ENCODE measurements at places on chromosomes 11 and 22.

GRCh38 chr11:121727942-121728341 lies 275.2 kb upstream of the SORL1-AS1 start:
- DNase-seq: no peak

DNA sequence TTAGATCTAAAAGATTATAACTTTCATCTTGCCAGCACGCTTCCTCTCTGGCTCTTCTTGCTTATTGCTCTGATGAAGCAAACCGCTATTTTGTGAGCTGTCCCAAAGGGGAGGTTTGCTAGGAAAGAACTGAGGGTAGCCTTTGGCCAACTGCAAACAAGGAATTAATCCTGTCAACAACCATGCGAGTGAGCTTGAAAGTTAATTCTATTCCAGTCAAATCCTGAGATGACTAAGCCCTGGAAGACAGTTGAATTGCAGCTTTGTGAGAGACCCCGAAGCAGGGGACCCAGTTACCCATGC lies 10.3 kb upstream of the RNF141 start:
- DNase-seq: no peak

GRCh38 chr11:119282495-119282894 lies 34.4 kb downstream of the MCAM start:
- no peak for DNase-seq

DNA sequence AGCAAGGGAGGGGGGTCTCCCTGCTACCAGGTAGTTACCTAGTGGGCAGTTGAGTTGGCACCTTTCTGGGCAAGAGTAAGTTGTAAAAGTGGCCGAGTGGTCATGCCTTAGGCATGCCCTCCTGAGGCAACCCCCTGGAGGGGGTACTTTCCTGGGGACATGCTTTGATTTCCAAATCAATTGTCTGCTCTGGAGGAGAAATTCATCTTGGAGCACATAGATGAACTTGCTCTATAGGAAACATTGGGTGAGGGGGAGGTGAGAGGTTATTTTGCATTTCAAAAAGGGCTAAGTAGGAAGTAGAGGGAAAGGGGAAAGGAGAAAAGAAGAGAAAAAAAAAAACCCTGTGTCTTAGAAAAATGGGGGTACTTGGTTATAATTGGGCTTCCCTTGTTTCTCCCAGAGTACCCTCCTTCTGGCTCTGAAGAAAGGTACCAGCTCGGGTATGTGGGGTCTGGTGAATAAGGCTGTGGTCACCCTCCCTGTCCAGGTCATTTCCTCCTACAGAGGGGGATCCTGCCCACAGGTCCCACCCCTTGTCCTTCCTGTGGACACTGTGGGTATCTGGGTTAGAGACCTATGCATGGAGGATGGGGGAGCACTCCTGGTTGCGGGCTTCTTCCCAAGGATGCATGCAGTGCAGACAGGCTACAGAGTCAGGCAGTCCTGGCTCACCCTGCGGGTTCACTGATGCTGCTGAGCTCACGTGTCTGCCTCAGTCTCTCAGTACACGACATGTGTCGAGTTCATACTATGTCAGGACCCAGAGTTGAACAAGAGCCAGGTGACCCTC lies 193.5 kb downstream of the MYO18B start:
- DNase-seq: no peak

DNA sequence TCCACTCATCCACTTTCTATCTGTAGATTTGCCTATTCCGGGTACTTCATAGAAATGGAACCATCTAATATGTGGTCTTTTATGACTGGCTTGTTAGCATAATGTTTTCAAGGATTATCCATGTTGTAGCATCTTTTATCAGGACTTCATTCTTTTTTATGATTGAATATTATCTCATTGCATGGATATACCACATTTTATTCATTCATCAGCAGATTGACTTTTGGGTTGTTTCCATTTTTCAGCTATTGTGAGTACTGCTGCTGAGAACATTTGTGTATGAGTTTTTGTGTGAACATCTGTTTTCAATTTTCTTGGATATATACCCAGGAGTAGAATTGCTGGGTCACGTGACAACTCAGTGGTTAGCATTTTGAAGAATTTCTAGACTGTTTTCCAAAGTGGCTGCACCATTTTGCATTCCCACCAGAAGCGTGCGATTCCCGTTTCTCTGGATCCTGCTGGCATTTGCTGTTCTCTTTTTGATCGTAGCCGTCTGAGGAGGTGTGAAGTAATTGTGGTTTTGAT lies 8.9 kb downstream of the DERL3 start:
- DNase-seq: no peak

DNA sequence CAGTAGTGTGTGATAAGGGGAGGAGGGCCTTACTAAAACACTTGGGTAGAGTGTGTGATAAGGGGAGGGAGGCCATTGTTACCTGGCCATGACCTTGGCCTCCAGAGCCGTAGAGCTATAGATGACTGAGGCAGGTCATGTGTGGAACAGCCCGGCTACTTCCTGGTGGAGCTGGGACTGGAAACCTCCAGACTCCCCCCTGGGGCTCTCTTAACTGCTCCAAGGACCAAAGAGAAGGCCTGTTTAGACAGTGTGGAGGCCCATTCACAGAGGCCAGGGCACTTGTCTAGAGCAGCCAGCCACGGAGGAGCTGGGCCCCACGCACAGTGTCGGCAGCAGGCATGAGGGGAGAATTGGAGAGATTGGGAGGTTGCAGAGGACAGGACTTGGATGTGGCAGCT lies 12.5 kb upstream of the MICALL1 start:
- no peak for DNase-seq

DNA sequence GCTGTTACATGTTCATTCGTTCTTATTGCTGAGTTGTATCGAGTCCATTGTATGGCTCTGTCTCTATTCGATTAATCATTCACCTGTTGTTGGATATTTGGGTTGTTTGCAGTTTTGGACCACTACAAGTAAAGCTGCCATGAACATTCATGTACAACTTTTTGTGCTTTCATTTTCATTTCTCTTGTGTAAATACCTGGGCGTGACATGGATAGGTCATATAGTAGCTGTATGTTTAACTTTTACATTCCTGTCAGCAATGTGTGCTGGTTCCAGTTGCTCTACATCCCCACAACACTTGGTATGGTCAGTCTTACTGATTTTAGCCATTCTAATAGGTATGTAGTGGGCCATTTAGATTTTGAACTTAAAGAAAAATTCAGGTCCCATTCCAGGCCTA lies 194.2 kb upstream of the PLET1 start:
- DNase-seq: no peak
